ENCODE measurements at places on chromosomes 16 and 17. TPM values are rescaled to one million over a fixed set of nuclear protein-coding genes. Genes with fewer than 3 reads are reported as not detected.

The WNT3 gene
- polyA plus RNA-seq, result 3.4 TPM

The MSLN gene
- not detected for polyA plus RNA-seq

The KIFC3 gene
- 4.4 TPM for polyA plus RNA-seq

The NACA2 gene
- 0.49 TPM for polyA plus RNA-seq

The FBXO39 gene
- polyA plus RNA-seq, result not detected

The HOXB5 gene
- polyA plus RNA-seq, result not detected

The CSH1 gene
- 0.68 TPM for polyA plus RNA-seq
